ENCODE measurements at places on chromosomes 6 and 20.

DNA sequence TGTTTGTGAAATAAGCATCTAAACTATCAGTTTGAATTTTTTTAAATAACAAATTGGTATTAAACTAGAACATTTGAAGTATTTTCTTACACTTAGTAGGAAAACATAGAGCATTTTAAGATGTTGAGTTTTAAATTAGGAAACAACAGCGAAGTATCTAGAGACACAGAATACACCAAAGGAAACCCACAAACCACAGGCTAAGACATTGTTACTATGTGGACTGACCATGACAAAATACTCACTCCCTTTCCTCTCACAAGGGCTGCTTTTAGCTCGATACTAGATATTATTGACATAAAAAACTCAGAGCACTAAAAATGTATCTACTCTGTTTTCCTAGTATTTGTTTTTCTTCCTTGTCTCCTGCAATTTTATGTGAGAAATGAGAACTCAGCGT lies 266.0 kb upstream of the CITED2 start:
- DNase-seq: no peak

DNA sequence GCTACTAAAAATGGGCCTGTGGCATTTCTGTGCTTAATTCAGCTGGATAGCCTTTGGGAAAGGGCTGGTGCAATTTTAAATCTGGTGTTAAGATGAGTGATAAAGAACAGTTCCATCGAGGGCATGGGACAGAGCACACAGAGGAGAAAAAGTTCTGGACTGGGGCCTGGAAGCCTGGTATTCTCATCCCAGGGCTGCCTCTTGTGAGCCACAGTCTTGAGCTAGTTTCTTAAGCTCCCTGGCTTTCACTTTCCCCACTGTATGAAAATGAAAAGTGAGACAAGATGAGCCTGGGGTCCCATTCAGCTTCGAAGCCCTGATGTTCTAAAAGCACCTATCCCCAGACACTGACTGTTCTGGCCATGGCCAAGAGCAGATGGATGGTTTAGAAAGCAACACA lies 14.3 kb upstream of the LAMA4 start:
- no peak for DNase-seq

DNA sequence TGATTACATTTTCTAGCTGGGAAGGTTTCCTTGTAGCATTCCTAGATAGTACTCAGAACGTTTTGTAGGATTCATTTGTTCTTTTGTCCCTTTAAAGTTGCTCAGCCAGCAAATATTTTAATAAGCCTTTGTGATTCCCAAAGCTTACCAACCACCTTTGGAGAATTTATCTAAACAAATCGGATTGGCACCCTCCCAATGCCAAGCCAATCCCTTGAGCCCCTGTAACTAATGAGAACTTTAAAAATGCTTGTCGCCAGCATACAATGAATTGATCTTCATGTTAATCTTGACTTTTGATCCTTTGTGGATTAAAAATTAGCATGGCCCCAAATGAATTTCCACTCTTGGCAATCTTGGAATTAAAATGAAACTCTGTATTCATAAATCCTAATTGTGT lies 559.5 kb downstream of the UTRN start:
- DNase-seq: no peak

- no peak for DNase-seq
These were observed 418.4 kb downstream of the CD109 start for GRCh38 chr6:74114428-74114827.

DNA sequence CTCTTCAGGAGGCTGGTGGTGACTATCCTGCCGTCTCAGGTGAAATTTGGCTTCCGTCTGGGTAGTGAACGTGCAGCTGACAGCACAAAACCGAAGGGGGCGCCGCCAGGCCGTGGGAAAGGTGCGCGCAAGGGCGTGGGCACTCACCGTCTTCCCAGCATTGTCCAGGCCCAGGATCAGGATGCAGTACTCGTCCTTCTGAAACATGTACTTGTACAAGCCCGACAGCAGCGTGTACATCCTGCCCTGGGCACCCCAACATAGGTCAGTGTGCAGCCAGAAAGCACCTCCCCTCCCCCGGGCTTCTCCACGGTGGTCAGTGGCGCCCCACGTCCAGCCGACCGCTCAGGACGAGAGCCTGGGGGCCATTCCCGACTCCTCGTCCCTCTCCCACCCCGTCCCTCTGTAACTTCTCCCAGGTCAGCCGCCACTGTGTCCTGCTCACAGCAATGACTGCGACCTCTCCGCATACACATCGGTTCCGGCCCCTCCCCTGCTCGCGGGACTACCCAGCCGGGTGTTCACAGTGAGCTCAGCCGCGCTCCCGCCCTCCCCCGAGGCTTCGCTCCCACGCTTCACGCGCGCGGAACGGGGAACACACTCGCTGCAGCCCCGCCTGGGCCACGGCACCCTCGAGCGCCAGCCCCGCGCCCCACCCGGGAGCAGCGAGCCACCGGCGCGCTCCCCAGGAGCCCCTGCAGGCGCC lies 771 bp downstream of the ARFRP1 start:
- no peak for DNase-seq

GRCh38 chr20:25580711-25581110 lies 4.6 kb downstream of the NINL start:
- no peak for DNase-seq

- no peak for DNase-seq
These were observed 184.6 kb downstream of the SMOC2 start for GRCh38 chr6:168625602-168626001.

- DNase-seq: no peak
These were observed 142.2 kb downstream of the NFATC2 start for GRCh38 chr20:51400051-51400926.

GRCh38 chr20:41927655-41928054 lies 309.5 kb upstream of the CHD6 start:
- no peak for DNase-seq

- DNase-seq: no peak
These were observed at the start of gene MYL9 for GRCh38 chr20:36541227-36541767. Gene MYL9, plus strand, starts transcription at chr20:36541519. Its CDS starts 3,366 bp downstream, at chr20:36544885.

GRCh38 chr6:43698584-43699349 lies 11.2 kb upstream of the MRPS18A start:
- no peak for DNase-seq

DNA sequence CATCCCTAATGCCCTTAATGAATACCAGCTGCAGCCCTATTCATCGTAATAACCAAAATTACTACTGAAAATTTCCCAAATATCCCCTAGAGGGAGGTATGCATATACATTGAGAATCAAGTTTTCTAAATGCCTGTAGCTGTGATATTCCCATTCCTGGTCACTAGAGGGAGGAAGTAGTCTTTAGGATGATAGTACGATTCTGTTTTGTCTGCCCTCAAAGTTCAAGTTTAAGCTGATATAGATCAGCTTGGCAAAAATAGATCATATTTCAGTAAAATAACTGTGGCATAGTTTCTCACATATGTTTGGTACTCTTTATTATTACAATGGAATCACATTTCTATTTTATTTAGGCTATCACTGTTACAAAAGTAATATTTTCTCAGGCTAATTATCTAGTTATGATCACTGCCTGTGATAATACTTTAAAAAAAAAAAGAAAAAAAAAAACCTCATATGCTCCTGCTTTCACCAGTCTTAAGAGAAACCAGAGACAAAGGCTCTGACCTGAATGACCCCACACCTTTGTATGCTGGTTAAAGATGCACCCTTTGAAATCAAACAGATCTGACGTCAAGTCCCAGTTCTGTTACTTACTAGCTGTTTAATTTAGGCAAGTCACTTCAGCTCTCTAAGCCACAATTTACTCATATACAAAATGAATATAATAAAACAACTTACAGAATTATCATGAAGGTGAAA lies 11.0 kb downstream of the TSPYL1 start:
- peak; percentile 32 for DNase-seq

DNA sequence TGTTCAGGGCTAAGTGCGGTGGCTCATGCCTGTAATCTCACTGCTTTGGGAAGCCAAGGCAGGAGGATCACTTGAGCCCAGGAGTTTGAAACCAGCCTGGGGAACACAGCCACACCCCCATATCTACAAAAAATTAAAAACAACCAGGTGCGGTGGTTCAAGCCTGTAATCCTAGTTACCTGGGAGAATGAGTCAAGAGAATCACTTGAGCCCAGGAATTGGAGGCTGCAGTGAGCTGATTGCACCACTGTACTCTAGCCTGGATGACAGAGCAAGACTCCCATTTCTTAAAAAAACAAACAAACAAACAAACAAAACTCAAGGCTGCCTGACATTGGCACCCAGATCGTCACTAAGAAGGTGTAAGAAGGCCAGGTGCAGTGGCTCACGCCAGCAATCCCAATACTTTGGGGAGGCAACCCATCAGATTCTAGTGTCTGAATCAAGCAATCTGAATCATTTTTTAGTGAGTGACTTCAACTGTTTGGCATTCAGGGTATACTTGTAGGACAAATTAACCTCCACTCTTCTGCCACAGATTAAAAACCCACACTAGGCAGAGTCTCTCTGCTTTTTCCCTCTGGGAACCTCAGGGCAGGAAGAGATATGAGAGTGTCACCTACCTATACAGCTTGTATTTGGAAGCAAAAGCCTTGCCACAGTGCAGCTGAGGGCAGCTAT lies 6.1 kb downstream of the PLAGL2 start:
- no peak for DNase-seq

- no peak for DNase-seq
These were observed 544 bp upstream of the ACAT2 start for GRCh38 chr6:159761129-159761872.

GRCh38 chr20:41538810-41539596 lies 79.2 kb downstream of the CHD6 start:
- DNase-seq: no peak

DNA sequence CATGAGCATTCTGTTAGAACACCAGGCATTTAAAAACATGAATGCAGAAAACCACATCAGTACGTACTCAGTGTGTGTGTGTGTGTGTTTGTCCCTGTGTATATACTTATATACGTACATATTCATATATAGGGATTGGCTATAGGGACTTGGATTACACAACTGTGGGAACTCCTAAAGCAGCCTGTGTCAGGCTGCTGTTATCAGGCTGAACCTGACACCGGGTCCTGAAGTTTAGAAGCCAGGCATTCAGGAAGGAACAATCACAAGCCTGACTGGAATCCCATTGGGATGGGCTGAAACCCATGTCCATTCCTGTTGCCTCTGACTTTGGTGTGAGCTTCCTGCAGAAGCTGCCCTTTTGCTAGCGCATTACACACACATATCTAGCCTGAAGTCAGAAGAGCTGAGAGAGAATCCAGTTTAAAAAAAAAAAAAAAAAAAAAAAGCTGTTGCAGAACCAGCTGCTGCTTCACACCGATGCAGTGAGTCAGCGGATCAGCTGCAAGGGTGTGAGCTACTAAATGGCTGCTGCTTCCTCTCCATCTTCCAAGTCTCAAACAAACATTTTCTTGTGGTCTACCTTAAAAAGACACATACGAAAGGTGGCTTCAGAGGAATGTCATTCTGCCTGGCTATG lies 348.1 kb downstream of the THBS2 start:
- no peak for DNase-seq

GRCh38 chr20:10476319-10476724 lies 41.2 kb downstream of the SLX4IP start:
- DNase-seq: no peak

GRCh38 chr6:85792254-85792653 lies 149.6 kb upstream of the SYNCRIP start:
- no peak for DNase-seq

GRCh38 chr6:164967102-164967501 lies 342.3 kb downstream of the C6orf118 start:
- DNase-seq: no peak

DNA sequence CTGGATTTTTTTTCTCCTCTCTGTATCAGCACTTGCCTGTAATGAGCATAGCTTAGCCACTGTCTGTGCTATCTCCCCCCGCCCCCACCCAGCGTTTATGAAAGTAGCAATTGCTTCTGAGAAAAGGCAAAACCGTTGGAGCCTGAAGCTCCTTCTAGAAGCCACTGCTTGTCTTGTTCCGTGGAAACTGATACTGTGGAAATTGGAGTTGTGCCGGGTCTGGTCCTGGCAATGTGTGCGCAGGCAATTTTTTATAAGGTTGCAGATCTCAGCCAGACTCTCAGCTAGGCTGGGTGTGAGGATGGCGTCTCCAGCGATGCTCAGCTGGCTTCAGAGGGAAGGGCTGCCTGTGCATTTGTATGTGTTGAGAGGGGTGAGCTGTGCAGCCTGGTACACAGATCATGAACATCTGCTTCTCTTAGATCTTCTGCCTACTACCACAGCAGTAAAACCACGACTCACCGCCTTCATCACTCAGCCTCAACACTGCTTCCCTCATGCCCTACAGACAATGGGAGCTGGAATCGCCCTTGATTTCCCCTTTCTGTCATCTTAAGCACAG lies 72.4 kb upstream of the GTSF1L start:
- no peak for DNase-seq

- DNase-seq: no peak
These were observed 58.4 kb downstream of the SYTL3 start for GRCh38 chr6:158708239-158708638.

DNA sequence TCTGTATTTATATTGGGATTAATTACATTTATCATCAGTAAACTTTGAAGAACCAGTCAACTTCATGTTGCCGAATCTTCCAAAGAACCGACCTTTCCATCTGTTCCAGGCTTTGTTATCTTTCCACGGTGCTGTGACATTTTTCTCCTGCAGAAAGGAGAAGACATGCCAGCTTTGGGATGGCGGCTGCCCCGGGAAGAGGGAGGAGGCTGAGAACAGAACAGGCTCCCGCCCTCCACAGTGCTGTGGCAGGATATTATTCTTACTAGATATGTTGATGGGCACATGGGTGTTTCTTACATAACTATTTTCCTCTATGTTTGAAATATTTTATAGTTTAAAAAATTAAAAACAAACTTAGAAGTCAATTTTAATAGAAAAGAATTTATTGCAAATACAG lies 44.9 kb downstream of the GINS1 start:
- DNase-seq: no peak

DNA sequence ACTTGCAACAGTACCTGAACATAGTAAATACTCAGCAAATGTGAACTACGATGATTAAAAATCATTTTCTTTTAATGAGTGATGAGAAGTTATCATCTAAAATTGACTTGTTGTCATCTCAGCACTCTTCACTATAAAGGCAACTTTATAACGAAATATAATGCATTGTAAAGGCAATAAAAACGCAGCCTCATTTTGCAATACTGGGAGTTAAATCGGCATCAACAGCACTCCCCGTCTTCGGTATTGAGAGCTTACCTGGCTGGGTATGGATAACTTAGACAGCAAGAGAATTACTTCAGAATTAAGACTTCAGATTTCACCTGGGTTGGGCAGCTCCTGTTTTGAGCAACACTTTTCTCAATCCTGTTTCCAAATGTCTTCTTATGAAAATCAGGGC lies 20.8 kb downstream of the NKX2-2 start:
- DNase-seq: no peak

DNA sequence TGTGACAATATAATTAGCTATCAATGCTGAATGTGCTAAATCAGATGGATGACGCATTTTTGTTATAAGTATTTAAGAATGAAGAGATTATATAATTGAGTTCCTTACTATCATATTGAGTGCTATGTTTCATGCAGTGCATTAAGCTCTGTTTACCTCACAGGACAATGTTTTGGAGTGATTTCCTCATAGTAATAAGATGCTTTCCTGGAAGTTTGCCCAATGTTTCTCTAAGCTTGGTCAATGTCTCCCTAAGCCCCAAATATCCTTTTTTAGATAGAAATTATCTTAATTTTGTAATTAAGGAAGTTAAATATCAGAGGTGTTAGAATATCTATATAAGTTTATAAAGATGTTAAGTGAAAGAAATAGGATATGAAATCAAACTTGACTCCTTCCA lies 489.6 kb downstream of the MMUT start:
- DNase-seq: no peak
